ENCODE measurements at places on chromosomes 6 and 20. TPM values are rescaled to one million over a fixed set of nuclear protein-coding genes. Genes with fewer than 3 reads are reported as not detected.

Gene FAM210B
- 19.3 TPM for total RNA-seq

Gene TBXT
- total RNA-seq = not detected

Gene SEL1L2
- 2.5 TPM for total RNA-seq

Gene TNFAIP3
- 5.3 TPM for total RNA-seq

Gene GPX5
- total RNA-seq = not detected

Gene FOXA2
- total RNA-seq = not detected

Gene ZC2HC1B
- not detected for total RNA-seq

DNA sequence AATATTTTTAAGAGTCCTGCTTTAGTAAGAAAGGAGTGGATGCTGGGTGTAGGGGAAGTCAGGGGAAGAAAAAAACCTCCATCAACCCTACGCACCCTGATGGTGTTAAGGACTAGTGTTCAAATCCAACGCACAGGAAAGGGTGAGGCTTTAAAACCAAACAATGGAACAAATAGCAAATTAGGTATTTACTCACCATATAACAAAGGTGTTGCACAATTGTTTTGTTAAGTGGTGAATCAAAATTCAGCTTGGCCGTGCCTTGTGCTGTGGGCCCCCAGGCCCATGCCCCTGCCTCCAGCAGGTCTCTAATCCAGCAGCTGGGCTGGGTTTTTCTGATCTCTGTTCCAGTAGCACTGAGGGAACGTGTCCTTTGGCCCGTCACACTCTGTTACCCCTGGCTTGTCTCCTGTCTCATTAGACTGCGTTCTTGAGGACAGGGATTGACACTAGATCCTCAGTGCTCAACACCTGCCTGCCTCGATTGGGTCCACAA, 11.8 kb downstream of the FAM83D start:
- no peak for DNase-seq

- DNase-seq = no peak
Measured at GRCh38 chr6:38489951-38490350, 149.8 kb downstream of the BTBD9 start.

DNA sequence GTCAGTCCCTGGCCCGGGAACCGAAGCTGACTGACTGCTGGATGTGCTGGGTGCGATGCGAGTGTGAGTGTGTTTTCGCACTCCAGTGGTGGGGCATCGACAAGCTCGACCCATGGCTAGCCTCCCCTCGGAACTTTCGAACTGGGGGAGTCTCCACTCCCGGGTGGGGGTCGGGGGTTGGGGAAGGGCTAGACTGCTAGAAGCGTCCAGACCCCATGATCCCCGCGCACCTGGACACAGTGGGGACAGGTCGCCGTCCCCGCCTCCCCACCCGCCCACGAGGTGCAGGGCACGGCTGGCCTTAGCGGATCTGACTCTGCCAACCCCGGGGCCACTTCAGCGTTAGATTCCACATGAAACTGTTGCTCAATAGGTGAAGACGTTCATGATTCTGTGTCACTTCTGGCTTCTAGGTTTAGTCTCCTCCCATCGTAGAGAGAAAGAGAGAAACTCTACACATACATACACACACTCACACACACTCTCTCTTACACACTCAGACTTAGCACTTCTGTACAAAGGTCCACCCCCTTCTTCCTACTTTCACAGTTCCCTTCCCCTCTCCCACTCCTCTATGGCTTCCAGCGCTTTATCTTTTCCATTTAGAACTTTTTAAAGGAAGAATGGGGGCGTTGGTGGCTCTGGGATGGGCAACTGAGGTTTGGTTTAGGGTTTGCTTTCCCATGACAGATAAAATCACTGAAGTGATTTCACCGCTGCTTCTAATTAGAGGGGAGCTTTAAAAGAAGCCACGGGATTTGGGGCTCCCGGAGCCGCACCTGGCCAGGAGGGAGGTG, 5.1 kb upstream of the TFAP2A start:
- DNase-seq = no peak

- DNase-seq = no peak
Measured at GRCh38 chr6:30234356-30234755, 21.1 kb upstream of the TRIM26 start.

DNA sequence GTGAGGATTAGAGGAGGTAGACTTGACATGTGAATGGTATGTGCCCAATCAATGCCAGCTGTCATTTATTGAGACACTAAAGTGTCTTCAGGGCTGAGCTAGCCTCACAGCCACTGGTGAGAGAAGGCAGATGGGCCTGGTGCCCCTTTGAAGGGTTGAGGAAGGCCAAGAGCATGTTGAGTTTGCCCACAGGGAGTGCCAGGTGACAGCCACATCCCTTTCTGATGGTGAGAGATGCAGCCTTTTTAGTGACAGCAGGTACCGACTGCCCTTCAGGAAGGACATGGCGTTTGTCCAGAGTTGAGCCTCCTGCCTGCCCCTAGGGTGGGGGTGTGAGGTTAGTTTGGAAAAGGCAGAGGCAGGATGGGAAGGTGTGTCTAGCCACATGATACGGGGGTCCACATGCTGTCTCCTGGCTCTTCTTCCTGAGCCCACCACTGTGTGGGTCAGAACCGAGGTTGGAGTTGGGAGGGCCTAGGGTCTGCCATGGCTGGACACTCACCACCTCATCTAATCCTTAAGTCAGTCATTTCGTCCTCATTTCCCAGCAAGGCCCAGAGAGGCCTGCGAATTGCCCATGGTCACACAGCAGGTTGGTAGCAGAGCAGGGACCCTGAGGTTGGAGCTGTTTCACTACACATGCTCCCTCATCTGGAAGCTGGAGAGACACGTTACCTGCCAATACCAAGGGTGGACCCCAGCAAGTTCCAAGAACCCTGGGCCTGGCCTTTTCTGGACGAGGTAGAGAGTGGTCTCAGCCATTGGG, 32.5 kb downstream of the SPDEF start:
- DNase-seq = no peak

- DNase-seq = no peak
Measured at GRCh38 chr6:69917834-69918233, 51.5 kb downstream of the COL19A1 start.

GRCh38 chr6:106800379-106800778, 171.0 kb downstream of the QRSL1 start:
- DNase-seq = no peak

- no peak for DNase-seq
Measured at GRCh38 chr6:4817551-4817950, 41.3 kb downstream of the CDYL start.

DNA sequence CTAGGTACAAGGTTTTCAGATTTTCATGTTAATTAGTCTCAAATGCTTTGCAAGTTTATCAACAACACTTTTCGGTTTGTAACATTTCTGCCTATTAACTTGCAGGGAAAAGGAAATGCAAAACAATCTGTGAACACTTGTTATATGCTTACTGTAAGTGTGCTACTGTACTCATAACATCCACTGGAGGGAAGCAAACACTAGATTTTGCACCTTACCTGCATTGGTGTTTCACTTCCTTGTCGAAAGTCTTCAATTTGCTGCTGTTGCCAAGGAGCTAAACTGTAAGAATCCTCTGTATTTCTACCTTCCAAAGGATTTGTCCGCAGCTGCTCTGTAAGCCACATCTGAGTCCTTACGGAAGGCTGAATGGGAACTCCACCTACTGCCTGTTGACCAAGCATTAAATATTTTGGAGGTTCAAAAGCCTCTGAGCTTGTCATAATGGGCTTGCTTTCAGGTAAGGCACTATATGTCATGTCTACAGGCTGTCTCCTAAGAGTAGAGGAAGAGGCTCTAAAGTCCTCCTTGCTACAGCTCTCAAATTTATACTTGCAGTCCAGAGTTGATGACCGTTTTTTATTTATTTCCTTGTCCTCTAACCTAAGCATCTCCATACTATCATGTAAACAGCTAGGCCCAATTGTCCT, 17.3 kb downstream of the PLN start:
- DNase-seq = no peak

DNA sequence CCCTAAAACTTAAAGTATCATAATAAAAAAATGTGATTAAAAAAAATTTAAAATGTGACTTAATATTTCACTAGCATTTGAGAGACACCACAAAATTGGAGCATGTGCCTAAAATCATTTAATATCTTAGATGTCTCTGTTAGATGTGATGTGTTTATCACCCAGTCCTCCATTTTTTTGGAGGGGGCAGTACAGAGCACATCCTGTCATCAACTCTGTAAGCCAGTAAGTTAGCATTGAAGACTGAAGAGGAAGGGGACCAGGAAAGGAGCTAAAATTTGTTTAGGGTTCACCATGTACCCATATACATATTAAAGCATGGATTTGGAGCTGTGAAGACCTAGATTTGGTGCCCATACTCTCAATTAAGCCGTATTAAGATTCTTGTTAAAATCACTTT, 30.7 kb upstream of the ADIG start:
- peak; percentile 4 for DNase-seq

GRCh38 chr6:71292001-71292400, 3.4 kb downstream of the OGFRL1 start:
- no peak for DNase-seq

DNA sequence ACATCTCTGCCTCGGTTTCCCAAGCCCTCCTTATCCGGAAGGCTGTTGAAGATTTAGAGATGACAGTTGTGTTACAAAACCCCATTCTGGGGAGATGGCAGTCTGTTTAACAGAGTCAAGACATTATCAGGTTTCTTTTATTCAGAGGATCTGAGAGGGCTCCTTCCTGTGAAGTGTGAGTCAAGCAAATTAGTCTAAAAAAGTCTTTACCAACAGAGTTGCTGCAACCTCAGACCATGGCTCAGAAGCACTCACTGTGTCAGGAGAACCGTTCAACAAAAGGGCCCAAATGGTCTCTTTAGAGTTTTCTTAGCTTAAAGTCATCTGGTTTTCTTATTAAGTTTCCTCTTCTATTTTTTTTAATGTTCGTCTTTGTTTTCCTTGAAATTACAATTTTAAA, 717.8 kb downstream of the EPM2A start:
- DNase-seq = no peak

Measured in neural progenitor cell (in vitro differentiated cells).